ENCODE measurements at places on chromosomes 5 and 9.

DNA sequence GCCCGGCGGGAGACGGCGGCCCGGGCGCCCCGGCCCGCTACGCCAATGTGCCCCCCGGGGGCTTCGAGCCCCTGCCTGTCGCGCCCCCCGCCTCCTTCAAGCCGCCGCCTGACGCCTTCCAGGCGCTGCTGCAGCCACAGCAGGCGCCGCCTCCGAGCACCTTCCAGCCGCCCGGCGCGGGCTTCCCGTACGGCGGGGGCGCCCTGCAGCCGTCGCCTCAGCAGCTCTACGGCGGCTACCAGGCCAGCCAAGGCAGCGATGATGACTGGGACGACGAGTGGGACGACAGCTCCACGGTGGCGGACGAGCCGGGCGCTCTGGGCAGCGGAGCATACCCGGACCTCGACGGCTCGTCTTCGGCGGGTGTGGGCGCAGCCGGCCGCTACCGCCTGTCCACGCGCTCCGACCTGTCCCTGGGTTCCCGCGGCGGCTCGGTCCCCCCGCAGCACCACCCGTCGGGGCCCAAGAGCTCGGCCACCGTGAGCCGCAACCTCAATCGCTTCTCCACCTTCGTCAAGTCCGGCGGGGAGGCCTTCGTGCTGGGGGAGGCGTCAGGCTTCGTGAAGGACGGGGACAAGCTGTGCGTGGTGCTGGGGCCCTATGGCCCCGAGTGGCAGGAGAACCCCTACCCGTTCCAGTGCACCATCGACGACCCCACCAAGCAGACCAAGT, 723 bp downstream of the SNX18 start:
- DNase-seq, result peak; percentile 31

GRCh38 chr9:72371151-72371550, 6.1 kb upstream of the ZFAND5 start:
- no peak for DNase-seq

DNA sequence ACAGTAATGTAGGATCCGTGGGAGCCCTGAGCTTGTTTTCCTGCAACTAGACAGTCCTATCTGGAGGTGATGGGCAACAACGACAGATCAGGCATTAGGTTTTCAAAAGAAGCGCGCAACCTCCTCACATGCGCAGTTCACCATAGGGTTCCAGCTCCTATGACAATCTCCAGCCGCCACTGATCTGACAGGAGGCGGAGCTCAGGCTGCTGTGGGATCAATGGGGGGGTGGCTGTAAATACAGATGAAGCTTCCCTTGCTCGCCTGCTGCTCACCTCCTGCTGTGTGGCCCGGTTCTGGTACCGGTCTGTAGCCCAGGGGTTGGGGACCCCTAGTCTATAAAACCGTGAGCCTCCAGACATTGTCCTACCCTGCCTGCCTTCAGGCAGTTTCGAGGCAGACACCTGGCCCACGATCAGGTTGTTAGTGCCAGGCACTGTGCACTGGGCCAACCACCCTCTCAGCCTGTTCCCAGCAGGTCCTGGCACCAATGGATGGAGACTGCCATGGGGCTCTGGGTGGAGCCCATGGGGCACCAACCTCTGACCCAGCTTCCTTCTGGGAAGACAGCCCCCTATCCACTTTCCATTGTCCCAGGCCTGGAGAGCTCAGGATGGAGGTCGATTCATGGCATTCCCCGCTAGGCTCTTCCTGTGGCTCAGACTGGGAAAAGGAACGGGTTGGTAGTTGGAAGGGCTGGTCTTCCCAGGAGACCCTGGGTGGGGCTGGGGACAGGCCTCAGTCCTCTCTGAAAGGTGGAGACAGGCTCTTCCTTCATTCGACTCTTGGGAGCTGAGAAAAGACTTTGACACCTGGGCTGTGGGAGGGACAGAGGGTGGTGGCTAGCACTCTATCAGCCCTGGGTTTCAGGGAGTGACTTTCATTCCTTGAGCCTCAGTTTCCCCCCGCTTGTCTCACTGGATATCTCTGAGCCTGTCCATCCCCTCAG, 1.7 kb downstream of the ENDOG start:
- DNase-seq, result no peak

GRCh38 chr9:37220971-37221370, 100.6 kb downstream of the ZCCHC7 start:
- DNase-seq, result no peak

- DNase-seq, result peak; percentile 91
These were observed at the start of gene CARD19 for GRCh38 chr9:93096131-93096802. CARD19 (plus strand) TSS chr9:93096217; CDS start chr9:93096346, 129 bp downstream.

- peak; percentile 49 for DNase-seq
These were observed 464.5 kb downstream of the ICE1 start for GRCh38 chr5:5886812-5887486.

GRCh38 chr5:134567641-134568336, 42.3 kb downstream of the JADE2 start:
- no peak for DNase-seq

- no peak for DNase-seq
These were observed 516.3 kb upstream of the ZNF608 start for GRCh38 chr5:125262782-125263181.

DNA sequence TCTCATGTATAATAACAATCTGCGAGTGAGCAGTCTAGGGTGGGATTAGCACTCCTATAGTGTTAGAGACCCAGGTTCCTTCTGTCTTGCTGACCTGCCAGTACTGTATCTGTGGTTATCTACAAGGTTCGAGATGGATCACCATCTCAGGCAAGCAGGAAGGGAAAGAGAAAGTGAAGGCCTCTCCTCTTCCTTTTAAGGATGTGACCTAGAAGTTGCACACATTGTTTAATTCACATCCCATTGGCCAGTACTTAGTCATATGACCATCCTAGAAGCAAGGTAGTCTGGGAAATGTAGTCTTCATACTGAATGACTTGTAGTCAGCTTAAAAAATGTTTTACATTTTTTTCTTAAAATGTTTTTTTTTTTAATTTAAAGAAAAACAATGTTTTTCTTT, 168.6 kb downstream of the CARTPT start:
- DNase-seq, result peak; percentile 24

DNA sequence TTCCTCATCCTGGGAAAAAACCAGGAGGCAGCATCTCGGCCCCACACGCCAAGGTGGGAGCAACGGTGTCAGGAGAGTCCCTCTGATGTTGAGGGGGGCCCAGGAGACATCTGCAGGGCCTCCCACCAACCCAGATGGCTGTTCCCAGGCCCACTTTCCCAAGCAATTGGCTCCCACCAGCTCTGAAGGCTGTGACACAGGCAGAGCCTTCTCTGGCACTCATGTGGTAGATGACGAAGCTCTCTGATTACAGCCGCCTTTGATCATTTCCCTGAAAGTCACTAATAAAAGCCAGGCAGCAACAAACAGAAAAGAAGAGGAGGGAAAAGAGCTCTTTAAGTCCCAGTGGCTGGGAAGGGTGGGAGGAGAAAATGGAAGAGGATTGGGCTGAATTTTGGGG, 226.5 kb downstream of the CDK5RAP2 start:
- no peak for DNase-seq

GRCh38 chr5:33198836-33199235, 241.9 kb upstream of the TARS1 start:
- DNase-seq, result no peak

GRCh38 chr5:122790354-122791103, 15.6 kb downstream of the SNX2 start:
- no peak for DNase-seq

- no peak for DNase-seq
These were observed 9.6 kb upstream of the PTGES2 start for GRCh38 chr9:128136816-128137793.

DNA sequence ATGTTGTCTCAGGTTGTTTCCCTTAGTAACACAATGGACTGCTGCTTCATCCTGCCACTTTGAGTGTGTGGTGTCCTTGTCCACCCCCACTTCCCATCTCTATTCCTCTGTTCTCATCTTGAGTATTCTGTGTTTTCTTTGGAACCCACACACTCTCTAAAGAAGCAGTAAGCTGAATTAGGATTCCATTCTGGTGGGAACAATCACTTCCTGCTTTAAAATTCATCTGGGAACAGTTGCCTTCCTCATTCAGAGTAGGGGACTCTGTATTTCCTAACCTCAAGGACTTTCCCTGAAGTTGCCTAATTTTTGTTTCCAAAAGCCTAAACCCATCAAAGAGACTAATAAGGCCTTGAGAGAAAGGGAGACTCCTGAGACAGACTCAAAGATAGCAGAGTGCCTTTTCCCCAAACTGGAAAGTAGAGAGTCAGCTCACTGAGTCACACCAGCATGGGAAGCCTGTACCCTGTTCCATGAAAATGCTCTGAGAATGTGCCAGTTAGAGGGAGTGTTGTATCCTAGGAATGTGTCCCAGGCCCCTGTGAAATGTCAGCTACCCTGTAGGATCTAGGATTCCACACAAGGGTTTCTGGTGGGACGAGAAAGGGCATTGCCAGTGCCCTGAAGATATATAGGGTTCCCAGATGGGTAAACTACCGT, 63.6 kb downstream of the CCDC192 start:
- DNase-seq, result no peak

GRCh38 chr9:137486141-137486490, 27.0 kb upstream of the NSMF start:
- DNase-seq, result no peak

DNA sequence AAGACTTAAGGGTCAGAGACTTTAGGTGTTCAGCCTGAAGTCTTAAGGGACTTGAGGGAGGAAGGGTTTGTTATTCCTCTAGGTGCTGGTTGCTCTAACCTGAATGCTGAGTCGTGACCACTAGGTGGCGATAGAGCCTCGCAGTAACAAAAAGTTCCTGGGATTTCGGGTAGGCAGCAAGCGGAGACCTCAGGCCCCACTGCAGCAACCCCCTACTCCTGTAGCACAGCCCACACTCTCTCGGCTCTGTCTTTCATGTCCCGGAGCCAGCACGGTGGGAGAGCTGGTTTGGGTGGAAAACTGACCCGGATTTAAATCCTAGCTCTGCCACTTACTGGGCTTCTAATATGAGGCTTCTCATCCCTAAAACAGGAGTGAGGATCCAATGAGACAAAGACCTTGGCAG, 100.3 kb upstream of the PANK3 start:
- DNase-seq, result peak; percentile 89

DNA sequence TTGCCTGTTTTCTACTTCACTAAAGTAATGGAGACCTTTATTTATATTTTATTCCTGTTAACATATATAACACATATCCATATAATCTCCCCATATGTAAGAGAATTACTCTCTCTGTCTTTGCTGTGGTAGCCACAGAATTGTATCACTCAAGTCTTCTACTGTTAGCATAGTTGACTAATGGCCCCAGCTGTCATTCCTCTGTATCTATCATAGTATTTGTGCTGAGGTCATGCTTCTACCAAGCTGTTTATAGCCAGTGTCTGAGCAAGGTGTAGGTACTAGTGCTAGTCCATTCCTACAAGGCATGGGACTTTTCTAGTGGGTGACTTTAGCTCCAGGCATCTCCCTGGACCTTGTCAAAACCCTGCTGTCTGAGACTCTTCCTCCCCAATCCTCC, 244.1 kb downstream of the KIAA0825 start:
- no peak for DNase-seq

DNA sequence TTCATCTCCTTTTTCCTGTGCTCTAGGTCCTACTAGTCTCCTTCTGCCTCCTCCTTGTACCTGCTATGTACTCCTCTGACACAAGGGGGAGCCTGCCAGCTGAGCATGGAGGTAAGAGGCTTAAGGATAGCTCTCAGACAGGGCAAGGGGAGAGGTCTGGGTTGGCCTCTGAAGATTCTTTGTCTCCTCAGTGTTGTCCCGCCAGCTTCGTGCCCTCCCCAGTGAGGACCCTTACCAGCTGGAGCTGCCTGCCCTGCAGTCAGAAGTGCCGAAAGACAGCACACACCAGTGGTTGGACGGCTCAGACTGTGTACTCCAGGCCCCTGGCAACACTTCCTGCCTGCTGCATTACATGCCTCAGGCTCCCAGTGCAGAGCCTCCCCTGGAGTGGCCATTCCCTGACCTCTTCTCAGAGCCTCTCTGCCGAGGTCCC, 3.8 kb downstream of the CREB3 start:
- DNase-seq, result peak; percentile 69

GRCh38 chr9:75588808-75589207, 301.7 kb upstream of the PCSK5 start:
- no peak for DNase-seq

- peak; percentile 79 for DNase-seq
These were observed at the start of gene PLPP1 for GRCh38 chr5:55534436-55535198. PLPP1 (minus strand) TSS chr5:55534964; CDS start chr5:55534629, 335 bp downstream.

DNA sequence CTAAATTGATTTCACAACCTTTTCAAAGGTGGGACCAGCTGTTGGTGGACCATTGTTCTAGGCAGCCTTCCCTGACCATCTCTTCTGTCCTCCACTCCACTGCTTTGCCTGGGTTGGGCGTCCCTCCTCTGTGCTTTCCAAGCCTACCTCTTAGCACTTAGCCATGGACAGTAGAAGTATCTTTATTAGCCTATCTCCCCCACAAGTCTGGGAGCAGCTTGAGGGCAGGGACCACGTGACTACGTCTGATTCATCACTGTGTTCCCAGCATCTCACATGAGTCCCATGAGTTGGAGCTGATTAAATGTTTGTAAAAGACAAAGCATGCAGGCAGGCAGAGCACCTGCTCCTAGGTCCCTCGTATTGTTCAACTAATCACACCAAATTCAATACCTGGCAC, 20.9 kb downstream of the MORN5 start:
- no peak for DNase-seq

- DNase-seq, result no peak
These were observed 257.8 kb downstream of the KIAA0825 start for GRCh38 chr5:94360382-94361130.

- peak; percentile 41 for DNase-seq
These were observed 12.7 kb downstream of the C9orf153 start for GRCh38 chr9:86246752-86247161.

- DNase-seq, result peak; percentile 4
These were observed 86.7 kb upstream of the NFIB start for GRCh38 chr9:14400658-14400995.

GRCh38 chr5:1144089-1144488, 32.2 kb upstream of the SLC12A7 start:
- no peak for DNase-seq

DNA sequence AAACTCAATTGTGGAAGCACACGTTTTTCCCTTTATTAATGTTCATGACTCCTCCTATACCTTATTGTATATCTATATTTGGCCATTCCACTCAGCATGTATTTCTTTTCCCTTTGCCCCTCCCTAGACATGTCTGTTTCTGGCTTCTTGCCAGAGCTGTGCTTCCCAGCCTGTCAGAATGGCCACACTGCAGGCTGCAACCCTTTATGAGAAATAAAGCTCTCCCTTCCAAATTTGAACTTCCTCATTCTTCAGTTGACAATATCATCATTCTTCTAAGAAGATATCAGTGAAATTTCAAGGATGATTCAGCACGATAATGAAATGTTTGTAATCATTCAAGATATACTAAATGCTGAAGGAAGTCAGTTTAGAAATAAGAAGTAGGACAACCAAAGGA, 107.6 kb upstream of the PRSS3 start:
- DNase-seq, result no peak
